ENCODE measurements at places on chromosomes 5 and 9.

- no peak for DNase-seq
These were observed 71.2 kb upstream of the PARP8 start for GRCh38 chr5:50595199-50595598.

GRCh38 chr5:160979385-160979784 lies 127.4 kb upstream of the ATP10B start:
- no peak for DNase-seq

GRCh38 chr5:61084658-61085057 lies 77.6 kb downstream of the SMIM15 start:
- DNase-seq: no peak

DNA sequence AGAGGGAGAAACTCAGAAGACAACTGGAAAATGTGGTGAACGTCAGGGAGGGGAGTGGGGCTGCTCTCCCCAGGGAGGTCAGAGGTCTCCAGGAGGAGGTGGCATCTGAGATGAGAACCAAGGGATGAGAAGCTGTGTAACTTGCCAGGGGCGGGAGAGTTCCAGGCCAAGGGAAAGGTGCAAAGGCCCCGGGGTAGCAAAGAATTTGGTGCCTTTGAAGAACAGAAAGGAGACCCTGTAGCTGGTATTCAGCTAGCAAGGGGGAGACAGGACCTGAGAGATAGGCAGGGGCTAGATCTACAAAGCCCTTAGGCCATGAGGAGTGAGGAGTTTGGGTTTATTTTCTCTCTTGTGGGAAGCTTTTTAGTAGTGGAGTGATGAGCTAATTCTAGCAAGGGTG lies 3.3 kb downstream of the DNM1 start:
- DNase-seq: no peak

DNA sequence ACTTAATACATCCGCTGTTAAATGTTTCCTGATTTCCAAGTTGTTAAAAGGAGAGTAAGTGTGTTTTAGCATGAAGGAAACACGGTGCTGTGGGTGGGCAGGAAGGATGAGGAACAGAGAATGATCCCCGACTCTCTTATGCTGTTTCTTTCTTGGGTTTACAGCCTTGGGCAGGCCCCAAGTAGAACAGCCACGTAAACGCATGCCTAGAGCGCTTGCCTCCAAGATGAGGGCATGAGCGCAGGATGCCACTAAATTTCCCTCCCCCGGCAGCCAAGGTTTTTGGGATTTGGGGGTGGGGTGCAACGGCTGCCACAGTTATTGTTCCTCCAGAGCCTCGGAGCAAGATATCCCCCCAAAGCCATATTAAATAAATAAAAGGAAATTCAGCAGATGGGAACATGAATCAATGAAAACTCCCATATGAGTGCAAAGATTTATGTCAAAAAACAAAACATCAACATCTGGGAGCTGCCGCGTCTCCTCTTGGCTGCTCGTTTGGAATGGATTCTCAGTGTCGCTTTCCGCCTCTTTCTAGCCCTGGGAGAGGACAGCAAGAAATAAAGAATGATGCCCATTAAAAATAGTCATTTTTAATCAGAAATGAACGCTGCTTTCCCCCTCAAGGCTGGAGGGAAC lies 10.0 kb upstream of the DELE1 start:
- no peak for DNase-seq

GRCh38 chr5:33300209-33300742 lies 140.5 kb upstream of the TARS1 start:
- no peak for DNase-seq

DNA sequence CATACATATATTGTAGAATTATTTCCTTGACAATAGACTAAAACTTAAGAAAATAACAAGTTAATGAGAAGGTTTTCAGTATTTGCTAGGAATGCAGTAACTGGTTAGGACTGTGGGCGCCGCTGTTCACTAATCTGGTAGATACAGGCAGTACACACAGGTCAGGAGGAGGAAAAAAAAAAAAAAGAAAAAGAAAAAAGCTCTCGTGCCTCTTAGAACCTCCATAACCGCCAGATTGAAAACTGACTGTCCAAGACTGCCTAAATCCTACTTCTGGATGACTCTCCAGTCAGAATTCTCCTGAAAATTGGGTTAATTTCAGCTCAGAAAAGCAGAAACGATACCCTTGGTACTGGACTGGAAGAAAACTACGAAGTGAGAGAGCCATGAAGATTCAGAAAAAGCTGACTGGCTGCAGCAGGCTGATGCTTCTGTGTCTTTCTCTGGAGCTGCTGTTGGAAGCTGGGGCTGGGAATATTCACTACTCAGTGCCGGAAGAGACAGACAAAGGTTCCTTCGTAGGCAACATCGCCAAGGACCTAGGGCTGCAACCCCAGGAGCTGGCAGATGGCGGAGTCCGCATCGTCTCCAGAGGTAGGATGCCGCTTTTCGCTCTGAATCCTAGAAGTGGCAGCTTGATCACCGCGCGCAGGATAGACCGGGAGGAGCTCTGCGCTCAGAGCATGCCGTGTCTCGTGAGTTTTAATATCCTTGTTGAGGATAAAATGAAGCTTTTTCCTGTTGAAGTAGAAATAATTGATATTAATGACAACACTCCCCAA lies at the start of gene PCDHGA1:
Gene PCDHGA1 (plus strand): TSS at position 216 of the 782 bp plus-strand sequence.
- DNase-seq: peak; percentile 8
